Breast epithelium (tissue), 4 donors: ENCODE measurements at places on chromosomes 3 and 15. TPM values are rescaled to one million over a fixed set of nuclear protein-coding genes. Genes with fewer than 3 reads are reported as not detected.

- DNase-seq = no peak
Measured at GRCh38 chr3:32249184-32249782, 10.8 kb downstream of the CMTM8 start.

DNA sequence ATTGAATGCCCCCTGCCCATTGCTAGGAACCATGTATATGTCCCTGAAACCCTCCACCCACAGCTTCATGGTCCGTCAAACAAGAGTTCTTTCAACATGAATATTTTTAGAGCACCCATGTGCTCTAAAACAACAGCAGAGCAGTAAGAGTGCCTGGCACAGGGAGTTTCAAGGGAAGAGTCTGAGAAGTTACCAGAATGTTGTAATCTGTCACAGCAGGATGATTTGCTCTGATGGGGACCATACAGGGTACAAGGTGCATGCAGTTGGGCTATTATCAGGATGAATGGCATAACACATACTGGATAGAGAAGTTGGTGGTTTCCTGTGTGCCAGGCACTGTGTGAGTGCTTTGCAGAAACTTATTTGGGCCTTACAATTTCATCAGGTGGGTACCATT lies 27.8 kb upstream of the FLNB start:
- no peak for DNase-seq

DNA sequence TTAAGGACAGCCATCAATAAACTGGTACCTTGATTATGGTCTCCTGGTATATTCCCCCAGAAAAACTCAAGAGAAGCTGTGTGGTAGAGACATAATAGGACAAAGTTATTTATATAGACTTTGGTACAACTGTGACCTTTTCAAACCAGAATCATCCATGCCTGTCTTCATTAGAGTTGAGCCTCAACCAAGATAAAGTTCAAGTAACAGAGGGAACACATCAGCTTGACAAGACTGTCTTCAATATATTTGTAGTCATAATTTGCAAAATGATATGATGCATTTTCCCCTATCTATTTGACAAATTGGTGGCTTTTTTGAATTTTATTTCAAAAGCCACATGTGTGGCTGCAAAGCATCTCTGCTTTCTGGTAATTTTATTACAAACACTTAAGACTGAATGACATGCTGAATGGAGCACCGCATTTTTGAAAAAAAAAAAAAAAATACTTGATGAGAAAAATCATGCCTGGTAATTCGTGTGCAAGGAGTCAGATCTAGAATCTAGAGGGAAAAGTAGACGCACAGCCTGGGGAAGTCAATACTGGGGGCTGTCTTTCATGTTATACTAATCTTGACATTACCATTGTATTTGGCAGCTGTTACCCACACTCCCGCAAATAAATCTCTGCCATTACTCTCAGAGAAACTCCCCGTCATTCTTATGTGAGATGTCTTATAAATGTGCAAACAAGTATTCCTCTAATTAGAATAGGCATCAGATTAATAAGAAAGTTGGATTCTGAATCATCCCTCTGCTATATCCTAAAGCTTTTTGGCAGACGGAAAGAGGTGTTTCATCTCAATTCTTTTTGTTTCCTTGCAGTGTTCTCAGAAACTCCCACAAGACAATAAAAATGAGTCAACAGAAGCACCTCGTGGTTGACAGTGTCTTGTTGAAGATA lies 554.8 kb upstream of the CBLB start:
- no peak for DNase-seq

DNA sequence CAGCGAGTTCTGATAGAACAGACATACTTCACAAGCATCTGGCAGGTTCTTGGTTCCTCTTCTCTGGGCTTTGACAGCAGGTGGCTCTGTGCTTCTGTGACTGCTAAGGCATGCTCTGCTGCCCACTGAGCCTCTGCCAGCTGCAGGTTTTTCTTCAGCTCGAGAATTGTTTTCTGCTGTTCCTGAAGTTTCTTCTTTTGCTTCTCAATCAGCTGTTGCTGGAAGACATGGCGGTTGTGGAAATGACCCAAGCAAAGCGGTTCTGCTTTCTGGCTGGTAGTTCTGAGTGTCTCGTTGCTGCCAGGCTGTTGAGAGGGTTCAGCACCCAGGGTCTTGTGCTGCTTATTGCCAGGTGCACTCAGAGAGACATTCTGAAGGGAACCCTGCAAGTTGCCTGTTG lies 50.8 kb downstream of the CCDC191 start:
- DNase-seq = no peak

The MUC13 gene
- not detected for total RNA-seq

The CHST13 gene
- total RNA-seq = 0.80 TPM

The DLG1 gene
- total RNA-seq = 76.7 TPM
